ENCODE measurements at places on chromosomes 13 and 19.
A peak's percentile ranks its signal among the peaks of the same experiment; 100 is the strongest.

DNA sequence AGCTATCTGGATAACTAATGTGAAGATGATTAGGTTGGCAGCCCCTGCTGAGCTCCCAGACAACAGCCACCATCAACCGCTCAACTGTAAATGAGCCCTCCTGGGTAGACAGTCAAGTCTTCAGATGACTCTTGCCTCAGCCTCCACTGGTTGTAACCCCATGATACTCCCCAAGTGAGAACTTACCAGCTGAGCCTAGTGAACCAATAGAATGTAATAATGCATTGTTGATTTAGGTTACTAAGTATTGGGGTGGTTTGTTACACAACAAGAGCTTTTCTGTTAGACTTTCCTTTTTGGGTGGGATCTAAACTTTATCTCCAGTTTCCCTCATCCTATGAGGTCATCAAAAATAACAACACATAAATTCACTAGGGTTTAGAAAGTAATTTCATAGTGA, 69.4 kb downstream of the CYSLTR2 start:
- DNase-seq, result no peak

DNA sequence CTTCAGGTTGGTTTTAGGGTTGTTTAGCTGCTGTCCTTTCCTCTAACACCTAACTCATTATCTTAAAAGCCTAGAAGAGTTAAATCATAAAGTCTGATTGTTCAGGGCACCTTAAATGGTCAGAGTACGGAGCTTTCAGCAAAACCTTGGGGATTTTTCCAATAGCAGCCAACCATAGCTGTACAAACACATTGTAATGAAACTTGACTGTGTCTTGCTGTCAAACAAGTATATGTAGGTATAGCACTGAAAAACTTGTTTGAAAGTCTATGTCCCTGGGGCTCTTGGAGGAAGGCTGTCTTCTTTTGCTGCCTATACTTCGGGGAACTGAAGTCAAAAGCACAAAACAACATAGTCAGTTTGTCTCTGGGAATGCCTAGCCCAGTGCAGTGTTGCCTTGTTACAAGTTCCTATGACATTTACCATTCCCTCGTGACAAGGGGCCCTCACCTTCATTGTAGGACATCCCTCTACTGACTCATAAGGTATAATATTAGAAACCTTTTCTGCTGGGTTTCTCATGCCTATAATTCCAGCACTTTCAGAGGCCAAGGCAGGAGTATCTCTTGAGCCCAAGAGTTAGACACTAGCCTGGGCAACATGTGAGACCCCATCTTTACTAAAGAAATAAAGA, 474.5 kb upstream of the NBEA start:
- DNase-seq, result no peak

DNA sequence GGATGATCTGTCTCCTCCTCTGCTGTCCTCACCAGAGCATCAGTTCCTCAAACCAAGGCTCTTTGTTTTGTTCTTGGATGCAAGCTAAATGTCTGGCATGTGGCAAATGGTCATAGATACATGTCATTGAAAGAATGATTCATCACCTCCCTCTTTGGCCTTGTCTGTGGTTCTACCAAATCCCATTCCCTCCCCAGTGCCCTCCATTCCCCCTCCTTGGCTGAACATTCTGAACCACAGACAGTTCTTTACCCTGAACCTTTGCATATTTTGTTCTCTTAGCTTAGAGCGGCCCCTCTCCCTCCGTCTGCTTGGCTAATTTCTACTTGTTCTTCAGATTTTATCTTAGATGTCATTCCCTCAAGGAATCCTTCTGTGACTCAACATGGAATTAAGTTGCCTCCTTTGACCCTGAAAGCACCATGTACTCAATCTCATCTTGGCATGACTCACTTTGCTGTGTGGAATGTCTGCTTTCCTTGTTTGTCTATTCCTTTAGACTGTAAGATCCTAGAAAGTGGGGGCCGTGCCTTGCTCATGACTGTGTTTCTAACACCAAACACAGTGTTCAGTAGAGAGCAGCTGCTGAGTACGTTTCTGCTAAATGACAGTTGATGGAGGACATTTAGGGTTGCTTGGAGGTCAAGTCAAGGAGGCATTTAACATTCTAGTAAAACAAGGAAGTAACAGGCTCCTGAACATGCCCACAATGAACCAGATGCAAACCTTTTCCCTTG, 8.1 kb downstream of the ALOX5AP start:
- no peak for DNase-seq

- no peak for DNase-seq
These were observed 128.9 kb upstream of the KLHL1 start for GRCh38 chr13:70237131-70237530.

- no peak for DNase-seq
These were observed 3.7 kb upstream of the AKAP8L start for GRCh38 chr19:15422296-15423075.

- no peak for DNase-seq
These were observed 449.9 kb downstream of the HS6ST3 start for GRCh38 chr13:96539791-96540190.

- no peak for DNase-seq
These were observed 5.9 kb downstream of the CLPTM1 start for GRCh38 chr19:44960906-44961728.

- peak; percentile 86 for DNase-seq
These were observed 7.8 kb upstream of the SERTAD1 start for GRCh38 chr19:40433391-40434216.

DNA sequence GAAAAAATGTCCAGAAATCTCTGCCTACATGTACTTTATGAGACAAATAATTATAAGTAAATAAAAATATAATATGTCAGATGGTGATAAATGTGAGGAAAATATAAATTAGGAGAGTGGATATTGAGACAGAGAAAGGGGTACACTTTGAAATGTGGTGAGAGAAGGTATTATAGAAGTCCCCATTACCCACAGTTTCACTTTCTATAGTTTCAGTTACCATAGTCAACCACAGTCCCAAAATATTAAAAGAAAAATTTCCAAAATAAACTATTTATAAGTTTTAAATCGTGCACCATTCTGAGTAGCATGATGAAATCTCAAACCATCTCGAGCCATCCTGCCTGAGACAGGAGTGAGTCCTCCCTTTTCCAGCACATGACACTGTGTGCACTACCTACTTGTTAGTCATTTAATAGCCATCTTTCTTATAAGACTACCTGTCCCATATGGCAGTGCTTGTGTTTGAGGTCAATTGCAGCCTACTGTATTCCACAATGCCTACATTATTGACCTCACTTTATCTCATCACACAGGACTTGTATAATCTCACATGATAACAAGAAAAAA, 653.7 kb downstream of the DACH1 start:
- no peak for DNase-seq

DNA sequence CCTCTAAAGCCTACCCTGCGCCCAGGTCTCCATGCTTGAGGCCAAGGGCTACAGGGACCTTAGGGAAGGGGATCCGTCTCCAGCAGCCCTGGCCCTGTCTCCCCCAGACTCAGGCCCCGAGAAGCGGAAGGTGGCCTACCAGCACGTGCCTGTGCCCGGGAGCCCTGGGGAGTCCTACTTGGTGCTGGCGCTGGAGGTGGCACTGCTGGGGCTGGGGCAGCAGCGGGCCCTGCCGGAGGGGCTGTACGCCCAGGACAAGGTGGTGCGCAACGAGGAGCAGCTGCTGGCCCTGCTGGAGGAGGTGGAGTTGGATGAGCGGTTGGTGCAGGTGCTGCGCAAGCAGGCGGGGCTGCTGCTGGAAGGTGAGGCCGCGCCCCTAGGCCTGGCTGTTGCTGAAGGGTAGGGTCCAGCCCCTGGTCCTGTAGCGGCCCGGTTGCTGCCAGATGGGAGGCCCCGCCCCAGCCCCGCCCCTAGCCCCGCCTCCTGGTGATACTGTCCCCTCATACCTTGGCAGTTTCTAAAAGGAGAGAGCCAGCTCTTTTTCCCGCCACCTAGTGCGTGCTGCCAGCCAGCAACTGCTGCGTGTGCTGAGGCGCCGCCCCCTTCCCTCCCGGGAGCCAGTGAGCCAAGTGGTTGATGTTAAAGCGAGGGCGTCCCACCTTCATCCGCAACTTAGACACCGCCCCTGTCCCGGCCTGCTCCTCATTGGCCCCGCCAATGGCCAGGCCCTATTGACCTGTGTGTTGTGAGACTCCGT, 22.6 kb downstream of the ZSWIM4 start:
- DNase-seq, result peak; percentile 100

DNA sequence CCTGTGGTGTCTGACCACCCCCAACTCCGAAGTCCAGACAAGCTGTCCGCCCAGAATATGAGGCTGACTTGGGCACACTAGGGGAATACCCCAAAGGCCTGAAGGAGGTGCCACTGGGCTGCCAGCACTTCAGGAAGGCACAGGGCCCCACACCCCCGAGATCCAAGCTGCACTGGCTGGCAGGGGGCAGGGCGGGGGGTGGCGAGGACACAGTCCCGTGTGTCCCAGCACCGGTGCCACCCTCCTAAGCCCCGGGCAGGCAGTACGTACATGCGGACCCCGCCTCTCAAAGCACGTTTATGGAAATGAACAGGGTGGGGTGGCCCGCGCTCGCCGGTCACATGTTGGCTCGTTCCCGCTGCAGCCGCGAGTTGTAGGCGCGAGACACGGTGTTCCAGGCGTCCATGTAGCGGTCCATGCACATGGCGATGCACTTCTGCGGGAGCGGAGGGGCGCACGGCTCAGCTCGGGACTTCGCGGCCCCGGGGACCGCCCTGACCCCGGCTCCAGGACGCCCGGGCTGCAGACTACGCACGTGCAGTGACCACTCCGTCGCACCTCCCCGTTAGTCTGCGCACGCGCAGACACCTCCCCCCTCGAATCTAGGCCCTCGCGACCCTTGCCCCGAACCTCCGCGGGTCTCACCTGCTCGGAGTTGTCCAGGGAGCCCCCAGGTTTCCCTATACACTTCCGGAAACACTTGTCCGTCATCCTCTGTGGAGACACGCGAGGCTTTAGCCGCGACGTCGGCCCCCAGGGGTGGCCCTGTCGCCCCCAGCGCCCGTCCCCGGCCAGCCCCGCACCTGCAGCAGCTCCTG, 566 bp downstream of the TIMM13 start:
- peak; percentile 49 for DNase-seq

GRCh38 chr19:6963244-6963852, 57.9 kb downstream of the MBD3L2B start:
- no peak for DNase-seq

DNA sequence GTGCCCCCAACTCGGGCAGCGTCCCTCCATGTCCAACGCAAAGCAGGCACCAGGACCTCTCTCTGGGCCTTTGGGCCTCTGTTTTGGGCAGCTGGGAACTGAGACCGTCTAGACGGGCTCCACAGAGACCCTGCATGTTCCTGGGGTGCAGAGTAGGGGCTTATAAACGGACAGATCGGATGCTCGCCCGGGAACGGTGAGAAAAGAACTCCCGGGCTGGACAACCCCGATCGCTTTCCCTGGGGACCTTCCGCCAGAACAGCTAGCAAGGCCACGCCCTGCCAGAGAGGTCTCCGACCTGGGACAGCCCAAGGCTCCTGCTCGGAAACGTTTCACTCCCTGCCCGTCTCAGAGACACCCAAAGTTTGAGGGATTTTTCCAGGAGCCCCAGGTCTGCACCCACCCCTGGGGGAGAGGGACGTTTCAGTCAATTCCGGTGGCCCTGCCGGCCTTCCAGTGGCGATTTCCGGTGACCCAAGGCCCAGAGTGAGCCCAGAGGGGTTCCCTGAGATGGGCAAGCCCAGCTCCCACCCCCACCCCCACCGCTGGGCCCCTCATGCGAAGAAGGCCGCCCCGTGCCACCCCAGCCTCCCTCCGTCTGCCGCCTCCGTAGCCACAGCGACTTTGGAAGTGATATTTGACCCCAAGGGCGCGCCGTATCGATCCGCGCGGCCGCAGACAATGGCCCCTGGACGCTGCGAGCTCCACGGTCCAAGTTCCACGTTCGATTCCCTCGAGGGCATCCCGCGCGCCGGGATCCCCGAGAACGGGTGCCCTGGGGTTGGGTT, 1.7 kb downstream of the NR2F6 start:
- DNase-seq, result peak; percentile 21

- no peak for DNase-seq
These were observed 37.1 kb downstream of the ANKRD10 start for GRCh38 chr13:110877737-110878258.

GRCh38 chr13:73223372-73223781, 164.6 kb downstream of the KLF5 start:
- DNase-seq, result peak; percentile 48

- no peak for DNase-seq
These were observed 194.2 kb downstream of the RGCC start for GRCh38 chr13:41651413-41652058.

GRCh38 chr13:34502011-34502410, 440.1 kb upstream of the NBEA start:
- DNase-seq, result no peak

- peak; percentile 66 for DNase-seq
These were observed 405 bp downstream of the ZNF446 start for GRCh38 chr19:58476498-58477015.

DNA sequence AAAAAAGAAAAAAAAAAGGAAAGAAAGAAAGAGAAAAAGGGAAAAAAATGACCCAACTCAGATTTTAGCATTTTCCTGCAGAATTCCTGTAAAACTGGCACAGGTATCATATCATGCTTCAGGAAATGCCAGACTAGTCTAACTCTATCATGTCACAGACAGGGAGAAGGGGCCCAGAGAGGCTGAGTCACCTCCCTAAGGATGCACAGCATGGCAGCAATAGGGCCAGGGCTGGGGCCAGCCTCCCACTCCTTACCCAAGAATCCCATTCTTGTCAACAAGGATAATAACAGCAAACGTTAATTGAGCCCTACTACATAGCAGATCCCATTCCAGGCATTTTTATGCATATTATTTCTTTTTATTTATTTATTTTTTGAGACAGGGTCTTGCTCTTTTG, 8.5 kb downstream of the GPR4 start:
- no peak for DNase-seq

- no peak for DNase-seq
These were observed 237.6 kb downstream of the LACC1 start for GRCh38 chr13:44117351-44117750.

GRCh38 chr13:97798171-97798821, 155.2 kb upstream of the IPO5 start:
- no peak for DNase-seq

- peak; percentile 40 for DNase-seq
These were observed 1.3 kb downstream of the IL11 start for GRCh38 chr19:55368701-55369563.

DNA sequence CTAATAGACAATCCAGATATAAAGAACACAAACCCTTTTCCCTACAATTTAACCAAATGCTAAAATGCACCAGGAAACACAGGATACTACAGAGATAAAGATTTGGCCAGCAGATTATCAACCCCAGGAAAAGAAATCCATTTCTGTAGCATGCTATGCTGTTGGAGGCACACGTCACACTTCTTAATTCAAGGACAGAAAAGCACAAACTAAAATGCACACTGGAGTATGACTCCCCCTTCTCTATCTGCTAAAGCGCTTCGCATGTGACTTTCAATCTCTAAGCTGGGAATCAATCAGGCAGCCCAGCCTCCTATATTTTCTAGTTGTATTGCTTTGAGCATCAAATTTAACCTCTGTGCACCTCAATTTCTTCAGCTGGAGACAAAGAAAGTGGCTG, 22.2 kb downstream of the ABCC4 start:
- DNase-seq, result no peak

- no peak for DNase-seq
These were observed 92.4 kb downstream of the DCT start for GRCh38 chr13:94387047-94387446.

Measured in NCI-H146 (cell line).